ENCODE measurements at places on chromosomes 11 and 22.
A peak's percentile ranks its signal among the peaks of the same experiment; 100 is the strongest.

DNA sequence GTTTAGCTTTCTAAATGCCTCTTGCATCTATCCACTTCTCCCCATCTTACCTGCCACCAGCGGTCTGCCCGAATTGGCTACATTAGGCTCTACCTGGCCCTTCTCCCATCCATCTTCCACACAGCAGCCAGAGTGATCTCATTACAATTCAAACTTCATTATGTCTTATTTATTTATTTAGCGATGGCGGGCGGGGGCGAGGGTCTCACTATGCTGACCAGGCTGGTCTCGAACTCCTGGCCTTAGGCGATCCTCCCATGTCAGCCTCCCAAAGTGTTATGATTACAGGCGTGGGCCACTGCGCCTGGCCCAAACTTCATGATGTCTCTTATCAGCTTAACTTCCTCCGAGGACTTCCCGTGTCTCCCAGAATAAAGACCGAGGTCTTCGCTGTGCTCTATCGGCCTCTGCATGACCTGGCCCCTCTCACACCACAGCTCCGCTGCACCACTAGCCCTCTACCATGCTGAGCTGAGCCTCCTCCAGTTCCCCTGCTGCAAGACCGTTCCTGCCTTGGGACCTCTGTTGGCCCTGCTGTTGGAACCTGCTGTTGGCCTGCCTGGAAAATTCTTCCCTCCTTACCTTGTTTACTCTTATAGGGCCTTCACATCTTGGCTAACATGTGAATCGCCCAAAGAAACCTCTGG lies 870 bp upstream of the CTTN start:
- DNase-seq, result no peak

- DNase-seq, result no peak
Observed at GRCh38 chr11:123775289-123775688, 21.0 kb upstream of the OR6X1 start.

DNA sequence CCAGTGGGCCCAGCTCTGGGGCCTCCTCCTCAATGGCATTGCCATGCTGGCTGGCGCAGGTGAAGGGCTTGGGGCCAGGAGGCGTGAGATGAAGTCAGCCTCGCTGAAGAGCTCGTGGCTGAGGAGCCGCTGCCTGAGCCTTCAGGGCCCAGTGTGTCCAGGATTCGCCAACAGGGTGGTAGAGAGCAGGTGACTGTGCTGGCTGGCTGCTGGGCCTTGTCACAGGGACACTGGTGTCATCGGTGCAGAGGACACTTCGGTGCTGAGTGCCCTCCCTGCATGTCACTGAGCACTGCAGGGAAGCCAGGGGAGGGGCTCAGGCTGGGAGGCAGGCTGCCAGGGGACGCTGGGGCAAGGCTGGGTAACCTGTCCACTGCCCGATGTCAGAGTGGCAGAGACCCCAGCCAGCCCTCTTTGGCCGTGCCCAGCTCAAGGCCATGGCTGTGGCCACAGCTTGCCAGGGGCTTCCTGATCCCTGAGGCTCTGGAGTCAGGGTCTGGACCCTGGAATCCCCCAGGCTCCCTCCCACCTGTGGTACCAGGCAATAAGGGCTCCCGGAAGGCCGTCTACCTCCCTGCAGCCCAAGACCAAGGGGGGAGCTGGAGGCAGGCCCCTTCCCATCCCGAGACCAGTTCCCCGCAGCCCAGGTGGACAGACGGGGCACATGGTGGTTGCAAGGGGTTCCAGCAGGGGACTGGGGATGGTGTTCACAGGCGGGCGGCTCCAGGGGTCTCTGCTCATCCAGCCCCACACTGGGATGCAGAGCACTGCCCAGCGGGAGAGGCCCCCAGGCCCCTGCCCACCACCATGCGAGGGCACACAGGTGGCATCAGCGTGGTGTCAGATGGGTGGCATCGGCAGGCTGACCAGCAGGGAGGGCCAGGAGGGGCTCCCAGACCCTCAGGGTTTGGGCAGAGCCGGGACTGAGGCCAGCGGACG lies 63.9 kb downstream of the ARFGAP3 start:
- DNase-seq, result no peak

DNA sequence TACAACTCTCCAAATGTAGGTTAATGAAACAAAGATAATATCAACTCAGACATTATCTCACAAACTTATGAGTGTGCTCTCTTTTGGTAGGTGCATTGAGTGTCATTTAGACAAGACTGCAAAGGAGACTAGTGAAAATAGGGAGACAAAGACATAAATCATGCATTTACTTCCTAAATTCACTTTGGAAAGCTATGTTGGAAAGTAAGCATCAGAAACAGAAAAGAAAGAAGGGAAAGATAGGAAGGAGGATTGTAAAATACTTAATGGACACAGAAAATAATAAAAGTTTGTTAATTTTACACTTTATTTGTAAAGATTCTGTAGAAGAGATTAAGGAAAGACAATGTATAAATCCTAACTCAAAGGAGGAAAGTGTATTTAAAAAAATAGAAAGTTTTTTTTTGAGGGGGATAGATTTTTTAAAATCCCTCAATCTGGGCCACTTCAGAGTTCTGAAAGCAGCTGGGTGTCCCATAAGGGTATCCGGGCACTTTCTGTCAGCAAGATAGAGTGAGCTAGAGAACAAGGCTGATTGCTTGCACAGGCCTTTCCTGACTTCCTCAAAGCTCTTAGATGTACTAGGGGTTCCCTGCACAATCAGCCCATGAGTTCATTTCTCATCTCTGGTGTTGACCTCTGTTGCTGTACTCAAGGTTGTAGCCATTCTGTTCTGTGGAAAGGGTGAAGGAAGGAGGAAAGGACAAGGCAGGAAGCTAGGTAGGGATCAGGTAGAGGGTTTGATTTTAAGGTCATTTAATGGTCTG lies 22.4 kb upstream of the RDX start:
- DNase-seq, result no peak

GRCh38 chr11:59145534-59145933 lies 2.9 kb downstream of the FAM111A start:
- no peak for DNase-seq

DNA sequence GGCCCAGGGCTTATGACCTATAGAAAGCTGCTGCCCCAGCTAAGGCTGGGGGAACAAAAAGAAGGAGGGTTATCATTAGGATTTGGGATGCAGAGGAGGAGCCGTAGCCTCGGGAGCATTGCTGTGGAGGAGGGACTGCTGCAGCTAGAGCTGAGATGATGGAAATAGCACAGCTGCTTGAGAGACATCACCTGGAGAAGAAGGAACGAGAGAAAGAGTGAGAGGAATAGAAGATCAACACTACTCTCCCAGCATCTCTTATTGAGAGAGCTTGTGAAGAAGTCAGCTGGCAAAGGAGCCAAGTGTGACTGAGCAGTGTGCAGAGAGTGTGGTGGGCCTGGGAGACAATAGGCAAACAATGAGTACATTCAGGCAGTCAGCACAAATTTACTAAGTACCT lies 100.7 kb upstream of the PLET1 start:
- DNase-seq, result peak; percentile 25

- no peak for DNase-seq
Observed at GRCh38 chr11:45927684-45928413, 5.4 kb downstream of the LARGE2 start.

GRCh38 chr11:60155931-60156330 lies 27.0 kb downstream of the MS4A6A start:
- no peak for DNase-seq

- no peak for DNase-seq
Observed at GRCh38 chr11:73978576-73979086, 4.0 kb downstream of the UCP2 start.

DNA sequence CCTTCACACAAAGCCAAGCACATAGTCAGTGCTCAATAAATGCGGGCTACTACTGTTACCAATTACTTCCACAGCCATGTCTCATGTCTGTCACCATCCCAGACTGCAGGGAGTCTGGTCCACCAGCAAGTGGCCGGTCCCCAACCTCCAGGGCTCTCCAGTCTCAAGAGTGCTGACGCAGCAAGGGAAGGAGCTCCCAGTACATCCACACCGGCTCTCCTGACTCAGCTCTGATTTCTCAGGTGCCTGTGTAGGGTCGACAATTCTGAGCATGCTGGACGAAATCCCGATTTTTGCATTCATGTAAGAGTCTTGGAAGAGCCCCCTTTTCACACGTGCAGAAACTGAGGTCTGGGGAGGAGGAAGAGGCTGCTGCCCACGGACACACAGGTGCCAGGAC lies 10.3 kb upstream of the NEFH start:
- peak; percentile 6 for DNase-seq

- no peak for DNase-seq
Observed at GRCh38 chr22:36921309-36922104, 8.1 kb downstream of the CSF2RB start.

All from DMS79 treated with DMSO at 0.1 percent for 48 hours (cell line).